ENCODE measurements at places on chromosomes 1 and 21. TPM values are rescaled to one million over a fixed set of nuclear protein-coding genes. Genes with fewer than 3 reads are reported as not detected.

DNA sequence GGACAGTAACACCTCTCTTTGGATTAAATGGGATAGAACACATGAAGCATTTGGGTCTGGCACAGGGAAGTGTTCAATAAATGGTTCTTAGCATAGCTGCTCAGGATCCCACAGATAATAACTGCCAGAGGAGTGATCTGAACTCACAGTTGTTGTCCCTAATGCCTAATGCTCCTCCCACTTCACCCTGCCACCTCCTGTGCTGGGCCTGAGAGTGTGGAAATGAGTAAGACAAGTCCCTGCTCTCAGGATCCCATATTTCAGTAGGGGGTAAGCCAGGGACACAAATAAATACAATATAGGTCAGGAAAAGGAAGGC, 19.9 kb upstream of the FOXO6 start:
- DNase-seq = no peak

- DNase-seq = no peak
These were observed 113.0 kb downstream of the SYT2 start for GRCh38 chr1:202597090-202597761.

- DNase-seq = no peak
These were observed 162.2 kb downstream of the DPYD start for GRCh38 chr1:97758541-97759057.

GRCh38 chr1:107009281-107009680, 47.2 kb upstream of the PRMT6 start:
- no peak for DNase-seq

DNA sequence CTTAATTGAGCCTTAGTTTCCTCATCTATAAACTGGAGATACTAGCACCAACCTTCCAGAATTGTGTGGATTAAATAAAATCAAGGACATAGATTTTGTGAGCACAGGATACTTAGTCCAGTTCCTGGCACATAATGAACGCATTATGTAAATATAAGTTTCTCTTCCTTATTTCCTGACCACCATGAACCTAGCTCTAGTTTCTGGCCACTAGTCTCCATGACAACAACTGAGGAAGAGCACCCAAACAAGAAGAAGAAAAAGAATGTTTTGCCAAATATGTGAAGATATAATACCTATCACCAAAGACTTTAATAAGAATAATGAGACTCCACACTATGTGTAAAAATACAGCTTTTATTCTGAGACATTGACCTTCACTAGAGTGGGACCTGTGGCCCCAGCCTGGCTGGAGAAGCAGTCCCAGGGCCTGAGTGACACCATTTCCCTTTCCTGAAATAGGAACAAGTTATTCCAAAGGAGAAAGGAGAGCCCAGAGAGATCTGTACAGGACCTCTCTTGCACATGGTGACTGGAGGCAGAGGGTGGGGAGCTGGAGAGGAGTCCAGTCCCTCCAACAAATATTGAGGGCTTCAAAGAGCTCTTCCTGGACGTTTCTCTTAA, 940 bp upstream of the USF1 start:
- DNase-seq = no peak

DNA sequence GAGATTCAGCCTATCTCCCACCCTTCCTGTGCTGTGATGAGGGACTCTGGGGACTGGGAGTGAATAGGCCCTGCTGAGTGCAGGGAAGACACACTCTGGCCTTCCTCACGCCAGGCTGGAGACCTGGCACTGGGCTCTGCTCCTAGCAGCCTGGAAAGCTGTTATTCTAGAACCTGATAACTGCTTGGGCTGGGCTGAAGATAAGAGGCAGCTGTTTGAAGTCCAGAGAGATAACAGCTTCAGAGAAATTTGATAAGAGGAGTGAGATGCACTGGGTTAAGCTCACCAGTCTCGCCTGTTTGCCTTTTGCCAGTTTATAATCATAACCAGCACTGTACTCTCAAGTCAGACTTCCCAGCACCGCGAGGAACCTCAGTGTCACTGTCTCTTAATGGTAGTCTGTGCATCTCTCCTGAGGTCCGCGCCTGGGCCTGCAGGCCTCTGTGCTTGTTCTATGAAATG, 46.6 kb upstream of the GPR37L1 start:
- DNase-seq = no peak

Gene PCNX2
- total RNA-seq = 11.2 TPM

Gene TCHHL1
- total RNA-seq = not detected
